ENCODE measurements at places on chromosomes 6 and 20.

- DNase-seq = no peak
These were observed 27.4 kb upstream of the KHDC1 start for GRCh38 chr6:73290435-73290834.

DNA sequence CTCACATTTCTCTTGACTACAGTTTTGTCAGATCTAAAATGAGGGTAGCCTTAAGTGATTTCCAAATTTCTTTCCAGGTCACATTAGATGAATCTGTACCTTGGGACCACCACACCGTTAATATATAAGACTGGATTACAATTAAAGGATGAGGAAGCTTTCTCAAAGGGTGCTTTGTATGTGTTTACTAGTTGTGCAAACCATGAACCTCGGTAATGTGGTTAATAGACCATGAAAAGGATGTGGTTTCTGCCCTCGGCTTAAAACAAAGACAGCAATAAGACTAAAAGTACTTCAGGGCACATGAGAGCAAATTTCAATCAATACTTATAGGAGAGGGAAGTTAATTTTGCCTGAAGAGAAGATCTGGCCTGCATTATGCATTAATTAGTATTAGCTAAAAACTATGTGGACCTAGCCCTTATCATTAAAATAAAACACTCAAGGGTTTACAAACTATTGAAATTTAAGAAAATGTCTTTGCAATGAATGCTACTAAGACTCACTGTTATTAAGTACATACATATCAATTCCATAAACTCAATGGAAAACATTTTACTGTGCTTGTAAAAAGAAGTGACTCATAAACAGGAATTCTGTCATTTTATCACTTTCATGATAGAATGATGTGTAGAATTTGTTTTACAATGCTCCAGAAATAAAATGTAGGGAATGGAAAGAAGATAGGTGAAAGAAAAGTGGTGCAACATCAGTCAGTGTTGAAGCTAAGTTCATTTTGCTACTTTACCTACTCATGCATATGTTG is 936 bp upstream of the TMX4 start:
- DNase-seq = no peak

DNA sequence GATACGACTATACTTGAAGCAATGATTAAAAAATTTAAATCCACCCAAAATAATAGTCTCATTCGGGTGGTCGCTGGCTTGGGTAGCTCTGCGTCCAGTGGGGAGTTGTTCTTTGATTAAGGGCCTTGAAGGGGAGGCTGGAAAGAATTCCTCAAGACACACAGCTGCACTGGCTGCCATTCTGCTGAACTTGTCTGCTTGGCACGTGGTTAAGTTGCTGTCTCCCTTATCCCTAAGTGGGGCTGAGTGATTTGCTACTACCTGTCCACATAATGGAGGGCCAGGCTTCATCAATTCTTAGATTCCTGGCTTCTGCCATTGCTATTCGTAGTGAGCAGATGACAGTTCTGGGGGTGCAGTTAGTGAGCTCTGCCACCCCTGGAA is 98.5 kb downstream of the GMPR start:
- DNase-seq = no peak

GRCh38 chr6:160088069-160088783 is 33.4 kb upstream of the SLC22A1 start:
- DNase-seq = no peak

- no peak for DNase-seq
These were observed 209.7 kb downstream of the SMOC2 start for GRCh38 chr6:168650671-168651111.

DNA sequence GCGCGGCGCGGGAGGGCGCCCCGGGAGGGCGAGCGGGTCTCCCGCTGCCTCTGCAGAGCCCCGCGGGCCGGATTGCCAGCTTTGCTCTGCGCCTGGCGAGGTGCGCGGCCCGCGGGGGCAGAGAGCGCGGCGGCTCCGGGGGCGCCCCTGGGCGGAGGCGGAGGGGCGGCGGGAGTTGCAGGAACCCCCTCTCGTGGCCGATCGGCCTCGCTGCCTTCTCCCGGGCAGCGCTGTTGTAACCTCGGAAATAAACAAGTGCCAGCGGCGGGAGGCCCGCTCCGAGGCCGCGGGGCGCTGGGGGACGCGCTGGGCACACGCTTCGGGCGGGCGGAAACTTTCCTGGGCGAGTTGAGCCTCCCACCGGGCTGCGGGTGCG is 1.2 kb downstream of the CDH4 start:
- no peak for DNase-seq

DNA sequence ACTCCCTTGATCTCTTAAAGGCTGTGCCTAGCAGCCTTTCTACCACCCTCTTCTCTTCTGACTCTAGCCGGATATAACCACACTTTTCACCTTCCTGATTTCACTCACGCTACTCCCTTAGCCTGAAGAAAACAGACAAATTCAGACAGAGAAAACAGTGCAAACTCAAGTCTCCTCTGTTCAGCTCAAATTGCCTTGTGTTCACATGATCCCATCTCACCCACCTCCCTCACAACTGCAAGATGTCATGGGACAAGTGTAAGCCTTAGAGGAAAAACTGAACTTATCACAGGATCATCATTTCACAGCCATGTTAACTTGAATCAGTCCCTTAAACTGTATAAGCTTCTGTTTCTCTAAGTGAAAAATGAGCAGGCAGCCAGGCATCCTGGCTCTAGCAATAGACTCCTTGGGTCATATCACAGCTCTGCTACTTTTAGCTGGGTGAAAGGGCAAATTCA is 66.5 kb upstream of the TENT5A start:
- no peak for DNase-seq

DNA sequence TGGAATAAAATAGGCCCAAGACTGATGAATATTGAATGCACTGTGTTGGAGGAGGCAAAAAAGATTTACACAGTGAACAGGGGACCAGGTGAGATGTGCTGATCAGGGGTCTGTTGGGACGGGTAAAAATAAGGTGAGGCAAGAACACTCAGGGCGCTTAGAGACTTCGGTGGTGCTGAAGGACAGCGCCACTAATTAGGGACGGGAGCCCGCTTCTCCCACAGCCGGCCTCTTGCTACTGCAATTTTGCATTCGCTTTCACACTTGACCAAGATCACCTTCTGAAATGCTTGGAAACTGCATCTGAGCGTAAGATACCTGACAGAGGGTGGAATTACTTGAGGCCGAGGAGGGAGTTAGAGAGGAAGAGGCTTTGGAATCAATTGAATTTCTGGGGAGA is 7.3 kb downstream of the TFAP2D start:
- DNase-seq = no peak

- DNase-seq = no peak
These were observed 50.9 kb downstream of the FAM217A start for GRCh38 chr6:4028051-4028450.

GRCh38 chr6:100948381-100949133 is 67.4 kb upstream of the ASCC3 start:
- no peak for DNase-seq

DNA sequence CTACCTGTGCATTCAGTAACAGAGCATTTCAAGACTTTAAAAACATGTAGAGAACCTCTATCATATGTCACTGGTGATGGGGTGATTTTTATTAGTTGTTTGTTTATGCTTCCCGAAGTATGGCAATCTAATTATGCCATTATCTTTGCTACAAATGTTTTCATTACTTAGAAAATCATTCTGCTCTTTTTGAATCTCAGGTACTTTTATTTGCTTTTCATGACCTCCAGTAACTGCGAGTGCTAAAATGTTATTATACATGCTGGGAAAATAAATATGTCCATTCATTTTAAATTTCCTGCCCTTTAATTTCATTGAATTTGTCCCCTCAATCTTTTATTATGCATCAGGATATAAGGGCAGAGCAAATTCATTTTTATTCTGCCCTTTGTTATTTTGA is 515.7 kb downstream of the NKAIN2 start:
- DNase-seq = no peak

DNA sequence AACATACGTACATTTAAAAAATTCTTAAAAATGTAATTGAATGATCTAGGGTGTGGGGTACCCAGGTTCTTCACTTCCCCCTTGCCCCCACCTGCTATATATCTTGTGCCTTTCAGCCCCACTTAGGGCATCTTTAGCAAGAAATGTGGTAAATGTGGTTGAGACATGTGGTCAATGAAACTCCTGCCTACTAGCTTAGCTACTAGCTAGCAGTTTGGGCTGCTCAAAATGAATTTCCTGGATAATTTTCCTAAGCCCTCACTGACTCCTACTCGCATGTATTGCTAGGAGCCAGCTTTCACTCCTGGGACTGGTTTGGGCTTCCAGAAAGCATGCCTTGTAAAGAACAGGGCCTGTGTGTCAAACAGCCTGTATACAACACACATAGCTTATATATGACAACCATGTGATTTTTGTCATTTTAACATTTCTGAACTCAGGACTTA is 257.3 kb downstream of the ATXN1 start:
- DNase-seq = no peak

DNA sequence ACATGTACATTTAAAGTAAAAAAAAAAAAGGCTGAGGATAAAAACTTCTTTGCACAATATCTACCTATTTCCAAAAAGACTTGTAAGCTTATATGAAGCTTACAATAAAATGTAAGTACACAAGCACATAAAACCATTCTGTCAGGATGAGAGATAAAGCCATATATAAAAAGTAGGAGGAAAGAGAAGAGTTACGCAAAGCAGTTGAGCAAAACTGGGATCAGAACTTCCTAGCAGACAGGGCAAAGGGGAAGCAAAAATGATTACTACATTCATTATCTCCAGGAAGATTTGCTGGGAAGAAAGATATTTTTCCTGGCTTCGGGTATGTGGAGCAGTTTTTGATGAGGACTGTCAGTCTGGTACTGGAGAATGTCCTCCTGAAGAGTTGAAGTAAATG is 198.1 kb downstream of the MTFR2 start:
- DNase-seq = no peak

DNA sequence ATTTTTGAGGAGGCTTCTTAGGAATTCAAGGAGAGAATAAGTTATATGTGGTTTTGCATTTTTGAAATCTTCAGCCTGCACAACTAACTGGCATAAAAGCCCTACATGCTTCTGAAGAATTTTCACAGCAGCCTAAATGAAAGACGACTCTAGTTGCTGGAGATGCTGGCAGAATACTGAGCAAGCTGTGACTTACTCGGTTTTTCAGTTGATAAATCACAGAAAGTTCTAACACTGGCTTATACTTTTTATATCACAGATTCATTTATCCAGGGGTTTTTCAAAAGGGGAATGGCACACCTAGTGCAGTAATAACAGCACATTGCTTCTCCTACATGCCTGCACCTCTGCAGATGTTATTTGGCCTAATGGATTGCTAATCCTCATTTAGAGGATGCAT is 134.6 kb downstream of the IMPG1 start:
- DNase-seq = no peak

DNA sequence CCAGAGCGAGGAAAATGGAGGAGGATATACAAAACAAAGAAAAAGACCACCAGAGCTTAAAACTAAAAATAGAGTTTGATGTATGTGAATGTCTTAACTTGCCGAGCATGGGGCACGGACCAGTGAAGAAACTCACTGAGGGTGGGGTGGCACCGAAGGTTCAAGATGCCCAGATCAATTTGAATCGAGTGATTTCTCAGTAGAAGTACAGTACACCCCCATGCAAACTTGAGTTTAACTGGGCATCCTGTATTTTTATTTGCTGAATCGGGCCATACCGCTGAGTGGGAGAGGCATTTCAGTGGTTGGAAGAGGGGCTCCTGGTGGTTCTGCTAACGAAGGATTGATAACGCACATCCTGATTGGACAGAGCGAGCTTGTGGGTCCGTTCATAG is 81.7 kb downstream of the ANKRD60 start:
- DNase-seq = no peak

GRCh38 chr6:93424303-93425064 is 5.1 kb upstream of the EPHA7 start:
- no peak for DNase-seq

DNA sequence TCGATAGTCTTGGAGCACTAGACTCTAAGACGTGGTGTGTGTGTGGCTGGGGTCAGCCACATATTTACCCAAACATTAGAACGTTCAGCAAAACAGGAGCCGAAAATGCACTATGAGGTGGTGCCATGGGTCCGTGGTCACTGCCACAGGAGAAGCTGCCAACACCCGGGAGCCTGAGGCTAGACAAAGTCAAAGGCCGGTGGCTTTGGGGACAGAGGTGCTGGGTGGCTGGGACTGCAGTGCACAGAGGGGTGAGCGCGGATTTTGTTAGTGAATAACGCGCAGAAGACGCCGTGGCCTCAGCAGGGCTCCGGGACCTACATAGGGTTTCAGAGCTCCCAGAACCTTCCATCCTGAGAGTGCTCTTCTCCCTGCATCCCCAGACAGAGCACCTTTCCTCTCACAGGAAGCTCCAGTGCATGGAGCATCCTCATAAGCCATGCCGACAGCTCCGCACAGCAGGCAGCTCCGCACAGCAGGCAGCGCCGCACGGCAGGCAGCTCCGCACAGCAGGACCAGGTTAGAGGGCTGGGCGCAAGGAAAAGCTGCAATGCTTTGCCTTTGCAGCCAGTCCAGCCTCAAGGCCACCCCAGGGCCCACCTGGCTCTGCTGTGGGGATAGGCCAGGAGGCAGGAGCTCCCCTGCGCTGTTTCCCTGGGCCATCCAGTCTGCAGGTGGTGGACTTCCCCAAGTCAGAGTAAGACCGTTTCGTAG is 304.1 kb downstream of the TAF4 start:
- no peak for DNase-seq

GRCh38 chr6:129635396-129636130 is 74.4 kb downstream of the ARHGAP18 start:
- DNase-seq = no peak

DNA sequence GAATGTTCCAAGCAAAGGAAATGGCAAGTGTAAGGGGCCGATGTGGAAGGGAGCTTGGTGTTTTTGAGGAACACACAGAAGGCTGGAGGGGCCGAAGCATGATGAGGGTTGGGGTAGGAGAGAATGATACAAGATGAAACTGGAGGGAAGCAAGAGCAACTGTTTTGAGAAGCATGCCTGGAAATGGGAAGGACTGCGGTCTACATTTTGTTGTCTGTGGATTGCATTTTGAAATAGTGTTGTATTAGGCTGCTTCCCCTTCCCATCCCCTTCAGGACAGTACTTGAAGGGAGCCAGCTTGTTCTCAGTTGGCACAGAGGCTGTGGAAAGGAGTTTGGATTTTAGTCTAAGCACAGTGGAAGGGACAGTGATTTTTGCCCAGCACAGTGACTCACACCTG is 2.2 kb downstream of the TM9SF4 start:
- DNase-seq = no peak

- no peak for DNase-seq
These were observed 7.4 kb downstream of the CALHM5 start for GRCh38 chr6:116518621-116519368.

GRCh38 chr6:121515630-121516265 is 80.3 kb downstream of the GJA1 start:
- DNase-seq = no peak
